H9 (cell line): ENCODE measurements at places on chromosomes 11 and 22.

DNA sequence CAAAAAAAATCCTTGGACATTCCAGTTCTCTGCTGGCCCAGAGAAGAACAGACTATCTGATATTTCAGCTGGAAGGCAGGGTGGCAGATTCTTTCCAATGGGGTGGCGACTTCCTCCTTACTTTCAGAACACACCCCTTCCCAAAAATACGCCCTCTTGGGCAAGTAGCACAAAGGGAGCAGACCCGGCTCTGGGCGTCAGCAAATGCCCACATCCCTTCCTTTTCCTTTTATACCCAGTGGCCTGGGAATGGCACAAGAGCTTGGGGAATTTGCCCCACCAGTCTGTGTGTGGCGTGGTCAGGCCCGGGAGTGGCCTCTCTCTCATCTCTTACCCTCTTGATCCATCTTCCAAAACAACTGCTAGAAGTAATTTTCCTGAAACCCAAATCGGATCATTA lies 33.0 kb upstream of the NUP160 start:
- no peaks in the 10 kb centered on the region for H3K27me3 ChIP-seq
- H3K4me1 ChIP-seq: no peaks in the 10 kb centered on the region
- H3K4me3 ChIP-seq: no peak overlapping the region
- H3K27ac ChIP-seq: no peak overlapping the region

DNA sequence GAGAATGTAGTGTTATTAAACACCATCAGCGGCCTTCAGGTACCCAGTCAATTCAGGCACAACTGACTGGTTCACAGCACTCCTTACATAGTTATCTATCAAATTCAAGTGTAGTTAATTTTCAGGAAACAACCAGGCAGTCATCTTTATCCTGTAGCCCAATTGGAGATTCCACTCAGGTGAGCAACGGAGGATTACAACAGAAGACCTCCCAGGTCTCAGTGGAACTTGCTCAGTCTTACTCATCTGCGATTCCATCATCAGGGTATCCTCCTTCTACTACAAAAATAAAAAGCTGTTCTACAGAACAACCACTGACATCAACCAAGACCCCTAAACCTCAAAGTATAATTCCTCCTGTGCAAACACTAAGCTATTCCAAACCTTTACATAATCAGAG lies 39.6 kb downstream of the QSER1 start:
- H3K27ac ChIP-seq: no peak overlapping the region
- DNase-seq: no peak
- peaks cover 49% of the 10 kb centered on the region for H3K36me3 ChIP-seq
- no peak overlapping the region for H3K4me3 ChIP-seq
- no peaks in the 10 kb centered on the region for H3K4me1 ChIP-seq

DNA sequence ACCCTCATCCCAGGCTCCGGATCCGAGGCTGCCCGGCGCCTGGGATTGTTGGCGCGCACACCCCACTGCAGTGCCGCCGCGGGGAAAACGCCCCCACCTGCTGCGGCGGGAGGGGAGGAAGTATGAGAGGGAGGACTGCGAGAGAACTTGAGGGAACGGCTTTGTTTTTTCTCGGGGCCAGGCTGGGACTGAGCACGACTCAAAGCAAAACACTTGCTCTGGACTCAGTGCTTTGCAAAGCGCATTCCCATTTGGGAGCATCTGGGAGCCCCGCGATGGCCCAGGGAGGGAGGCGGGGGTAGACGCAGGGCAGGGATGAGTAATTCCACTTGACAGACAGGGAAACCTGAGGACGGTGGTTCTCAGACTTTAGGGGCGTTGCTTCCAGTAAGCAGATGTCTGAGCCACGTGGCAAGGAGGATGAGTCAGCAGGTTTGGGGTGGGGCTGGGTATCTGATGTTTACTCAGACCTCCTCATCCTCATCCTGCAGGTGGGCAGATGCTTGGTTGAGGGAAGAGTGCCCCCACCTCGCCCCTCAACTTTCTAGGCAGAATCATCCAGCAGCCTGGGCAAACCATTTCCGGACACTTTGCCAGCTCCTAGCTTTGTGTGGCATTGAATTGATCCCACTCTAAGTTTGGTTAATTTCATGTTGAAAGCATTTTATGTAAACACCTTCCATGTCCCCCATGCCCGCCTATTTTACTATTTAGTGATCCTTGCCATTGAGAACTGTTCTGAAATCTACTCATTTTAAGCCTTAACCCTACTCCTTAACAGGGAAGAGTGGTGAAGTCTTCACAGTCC lies 1.5 kb downstream of the MIAT start:
- peak overlapping the region; percentile 81 for H3K4me3 ChIP-seq
- H3K27ac ChIP-seq: no peak overlapping the region
- DNase-seq: peak; percentile 96
- no peaks in the 10 kb centered on the region; the same call in 1 of the 2 replicates for H3K4me1 ChIP-seq
- no peaks in the 10 kb centered on the region for H3K27me3 ChIP-seq
- peaks cover 12% of the 10 kb centered on the region; the same call in 2 of the 3 replicates for H3K36me3 ChIP-seq

DNA sequence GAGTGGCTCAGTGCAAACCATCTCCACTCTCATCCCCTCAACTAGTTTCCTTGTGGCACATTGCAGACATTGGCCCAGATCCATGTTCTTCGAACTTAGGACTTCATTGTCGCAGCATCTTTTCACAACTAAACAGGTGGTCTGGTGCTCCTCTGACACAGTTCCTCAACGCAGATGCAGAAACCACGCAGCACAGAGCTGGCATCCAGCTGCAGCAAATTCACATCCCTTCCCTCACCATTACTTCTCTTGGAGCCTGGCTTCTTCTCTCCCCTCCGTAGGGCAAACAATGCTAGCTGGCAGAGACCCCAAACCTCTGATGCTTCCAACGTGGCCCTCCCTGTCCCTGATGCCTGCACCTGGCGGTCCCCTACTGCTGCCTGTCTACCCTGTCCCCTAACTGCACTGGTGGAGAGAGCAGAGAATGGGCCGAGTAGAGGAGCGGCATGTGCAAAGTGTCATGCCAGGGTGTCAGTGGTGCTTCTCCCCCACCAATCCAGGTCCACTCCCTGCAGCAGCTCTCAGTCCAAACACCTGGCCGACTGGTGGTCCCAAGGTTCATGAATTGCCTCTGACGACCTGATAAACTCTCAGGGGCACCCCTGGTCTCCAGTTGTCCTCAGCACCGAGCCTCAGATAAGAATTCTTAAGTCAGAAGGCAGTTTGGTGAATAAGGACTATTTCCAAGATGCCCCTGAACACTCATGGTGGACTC lies 18.1 kb downstream of the TMPRSS13 start:
- DNase-seq: peak; percentile 18
- no peak overlapping the region for H3K4me3 ChIP-seq
- no peak overlapping the region for H3K27ac ChIP-seq
- H3K27me3 ChIP-seq: no peaks in the 10 kb centered on the region
